Aorta (tissue), 5 donors: ENCODE measurements at places on chromosomes 2 and 18. TPM values are rescaled to one million over a fixed set of nuclear protein-coding genes. Genes with fewer than 3 reads are reported as not detected.

DNA sequence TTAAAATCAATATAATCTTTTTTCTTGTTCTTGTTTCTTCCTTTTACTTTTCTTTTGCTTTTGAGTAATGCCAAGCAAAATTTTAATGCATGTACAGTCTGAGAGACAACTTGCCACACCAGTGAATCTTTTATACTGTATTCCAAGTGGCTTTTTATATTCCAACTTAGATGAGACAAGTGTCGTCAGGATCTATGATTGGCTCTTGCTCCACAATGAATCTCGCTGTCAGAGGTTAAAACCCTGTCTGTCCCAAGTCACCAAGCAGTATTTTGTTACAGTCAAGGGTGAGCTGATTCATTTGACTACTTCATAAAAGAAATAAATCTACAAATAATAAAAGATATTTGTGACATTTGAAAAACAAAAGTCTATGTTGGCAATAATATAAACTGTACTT, at the start of gene MSTN:
TSS of gene MSTN (minus strand) at position 129 of the 400 bp plus-strand sequence. CDS start 133 bp downstream, outside the sequence.
- no peaks in the 10 kb centered on the region for H3K4me1 ChIP-seq
- DNase-seq, result no peak
- no peaks in the 10 kb centered on the region for H3K36me3 ChIP-seq
- no peak within 1 kb of the TSS for H3K27ac ChIP-seq
- H3K27me3 ChIP-seq, result no peaks in the 10 kb centered on the region

DNA sequence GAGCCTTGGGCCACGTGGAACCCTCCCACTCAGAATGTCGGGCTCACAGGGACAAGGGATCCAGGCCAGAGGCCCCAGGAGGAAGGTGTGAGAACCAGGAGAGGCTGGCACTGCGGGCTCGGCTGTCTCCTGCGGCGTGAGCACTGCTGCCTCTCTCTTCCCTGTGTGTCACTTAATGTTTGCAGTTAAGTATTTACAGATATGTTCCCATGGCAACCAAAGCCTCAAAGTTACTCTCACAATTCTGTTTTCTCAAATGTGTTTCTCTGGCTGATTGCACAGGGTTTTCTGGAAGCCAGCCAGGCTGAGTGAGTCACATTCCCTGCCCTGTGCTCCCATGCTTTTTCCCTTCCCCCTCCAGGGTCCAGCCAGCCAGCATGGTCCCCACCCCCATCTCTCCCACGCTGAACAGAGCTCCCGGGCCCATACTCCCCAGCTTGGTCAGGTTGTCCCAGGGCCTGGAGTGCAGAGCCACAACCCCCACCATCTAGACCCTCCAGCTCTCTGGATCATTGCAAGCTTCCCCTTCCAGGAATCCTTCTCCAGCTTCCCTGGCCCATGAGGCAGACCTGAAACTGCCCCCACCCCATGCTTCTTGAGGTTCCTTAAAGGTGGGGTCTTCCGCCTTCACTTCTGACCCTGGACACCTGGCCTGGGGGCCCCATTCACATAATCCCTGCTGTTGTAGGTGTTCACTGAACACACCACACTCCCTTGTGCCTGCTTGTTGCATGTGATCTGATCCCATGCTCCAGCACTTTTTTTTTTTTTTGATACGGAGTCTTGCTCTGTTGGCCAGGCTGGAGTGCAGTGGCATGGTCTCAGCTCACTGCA, 265.9 kb downstream of the CELF4 start:
- H3K4me3 ChIP-seq, result no peak overlapping the region
- no peaks in the 10 kb centered on the region for H3K27me3 ChIP-seq
- DNase-seq, result peak; percentile 91
- H3K27ac ChIP-seq, result no peak overlapping the region
- H3K4me1 ChIP-seq, result no peaks in the 10 kb centered on the region

- no peak overlapping the region for H3K4me3 ChIP-seq
Observed at GRCh38 chr2:174341293-174341994, 6.7 kb downstream of the SP9 start.

The ACTG2 gene
- 416 TPM for total RNA-seq

- no peak for DNase-seq
- no peaks in the 10 kb centered on the region for H3K36me3 ChIP-seq
- H3K27me3 ChIP-seq, result no peaks in the 10 kb centered on the region
- H3K4me1 ChIP-seq, result no peaks in the 10 kb centered on the region
- H3K27ac ChIP-seq, result no peak overlapping the region
Observed at GRCh38 chr18:45004546-45005080, 323.9 kb downstream of the SETBP1 start.

- H3K4me3 ChIP-seq, result no peak overlapping the region
- H3K4me1 ChIP-seq, result no peaks in the 10 kb centered on the region
- no peak for DNase-seq
- H3K36me3 ChIP-seq, result no peaks in the 10 kb centered on the region
- no peak overlapping the region for H3K27ac ChIP-seq
Observed at GRCh38 chr2:65438137-65438899, 5.9 kb upstream of the SPRED2 start.

The COLEC12 gene
- total RNA-seq, result 15.9 TPM
